ENCODE measurements at places on chromosomes 12 and 14. TPM values are rescaled to one million over a fixed set of nuclear protein-coding genes. Genes with fewer than 3 reads are reported as not detected.

- peak overlapping the region; percentile 68 for H3K4me3 ChIP-seq
- H3K27me3 ChIP-seq, result peaks cover 48% of the 10 kb centered on the region
- H3K4me1 ChIP-seq, result peaks cover 17% of the 10 kb centered on the region
- no peak overlapping the region for H3K27ac ChIP-seq
Measured at GRCh38 chr12:56487448-56488040, 417 bp downstream of the GLS2 start.

- H3K4me3 ChIP-seq, result peak overlapping the region; percentile 46
- peak; percentile 79 for DNase-seq
- H3K4me1 ChIP-seq, result peaks cover 13% of the 10 kb centered on the region
- H3K36me3 ChIP-seq, result no peaks in the 10 kb centered on the region
- H3K27ac ChIP-seq, result peak overlapping the region; percentile 78
- H3K27me3 ChIP-seq, result no peaks in the 10 kb centered on the region
Measured at GRCh38 chr12:122067966-122068365, 10.6 kb upstream of the MLXIP start.

DNA sequence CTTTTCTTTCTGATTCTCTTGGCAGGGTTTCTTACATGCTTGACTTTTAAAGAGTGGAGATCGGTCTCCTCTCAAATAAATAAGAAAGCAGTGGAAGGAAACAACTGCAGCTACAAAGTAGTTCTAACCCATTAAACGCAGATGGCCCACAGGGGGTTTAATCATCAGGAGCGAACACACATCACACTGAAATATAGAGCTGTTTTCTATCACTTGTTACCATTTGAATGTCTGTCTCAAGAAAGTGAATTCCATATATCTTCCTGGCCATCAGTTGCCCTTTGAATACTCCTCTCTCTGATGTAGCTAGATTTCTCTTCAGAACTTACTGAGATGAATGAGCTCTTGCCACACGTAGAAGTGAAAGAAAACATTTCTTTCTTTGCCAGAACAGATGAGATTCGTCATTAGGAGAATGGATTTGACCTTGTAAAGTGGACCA, 29.1 kb downstream of the ALX1 start:
- no peaks in the 10 kb centered on the region for H3K4me1 ChIP-seq
- H3K4me3 ChIP-seq, result no peak overlapping the region
- DNase-seq, result no peak
- H3K27me3 ChIP-seq, result no peaks in the 10 kb centered on the region
- no peaks in the 10 kb centered on the region for H3K36me3 ChIP-seq

DNA sequence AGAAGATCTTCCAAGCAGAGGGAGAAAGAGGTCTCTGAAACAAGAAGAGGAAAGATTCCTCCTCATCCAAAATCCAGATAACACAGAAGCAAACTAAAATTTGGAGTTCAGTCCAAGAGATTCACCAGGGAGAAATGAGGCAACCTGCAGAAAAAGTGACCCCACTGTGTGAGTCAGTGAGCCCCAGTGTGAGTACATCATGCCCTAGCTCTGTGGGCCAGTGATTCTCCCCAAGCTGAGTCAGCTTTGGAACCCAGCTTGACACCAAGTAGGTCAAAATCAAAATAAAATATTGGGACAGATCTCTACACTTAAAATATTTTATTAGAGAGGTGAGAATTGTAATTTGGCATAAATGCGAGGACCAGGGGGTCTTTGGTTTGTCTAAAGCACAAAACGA, 17.2 kb downstream of the CLEC2B start:
- no peak overlapping the region for H3K4me3 ChIP-seq
- peaks cover 5% of the 10 kb centered on the region for H3K4me1 ChIP-seq
- no peak for DNase-seq
- peaks cover 68% of the 10 kb centered on the region for H3K36me3 ChIP-seq
- no peak overlapping the region for H3K27ac ChIP-seq

- peaks cover 28% of the 10 kb centered on the region for H3K36me3 ChIP-seq
- no peak overlapping the region for H3K27ac ChIP-seq
- H3K4me1 ChIP-seq, result peaks cover 20% of the 10 kb centered on the region
- DNase-seq, result no peak
- no peaks in the 10 kb centered on the region for H3K27me3 ChIP-seq
Measured at GRCh38 chr12:12539028-12539810, 23.4 kb downstream of the DUSP16 start.

- H3K27ac ChIP-seq, result no peak overlapping the region
- H3K27me3 ChIP-seq, result no peaks in the 10 kb centered on the region
- no peak overlapping the region for H3K4me3 ChIP-seq
- DNase-seq, result no peak
- H3K36me3 ChIP-seq, result peaks cover 3% of the 10 kb centered on the region
Measured at GRCh38 chr14:96351986-96352385, 11.2 kb downstream of the ATG2B start.

GRCh38 chr12:46547421-46548354, 175.1 kb upstream of the SLC38A2 start:
- no peak for DNase-seq
- H3K27ac ChIP-seq, result peak overlapping the region; percentile 87
- H3K4me1 ChIP-seq, result peaks cover 56% of the 10 kb centered on the region
- peaks cover 41% of the 10 kb centered on the region for H3K36me3 ChIP-seq

- no peaks in the 10 kb centered on the region for H3K27me3 ChIP-seq
- no peak for DNase-seq
- H3K27ac ChIP-seq, result no peak overlapping the region
- H3K4me1 ChIP-seq, result no peaks in the 10 kb centered on the region
- no peaks in the 10 kb centered on the region for H3K36me3 ChIP-seq
Measured at GRCh38 chr12:115037830-115038229, 353.9 kb upstream of the TBX3 start.

DNA sequence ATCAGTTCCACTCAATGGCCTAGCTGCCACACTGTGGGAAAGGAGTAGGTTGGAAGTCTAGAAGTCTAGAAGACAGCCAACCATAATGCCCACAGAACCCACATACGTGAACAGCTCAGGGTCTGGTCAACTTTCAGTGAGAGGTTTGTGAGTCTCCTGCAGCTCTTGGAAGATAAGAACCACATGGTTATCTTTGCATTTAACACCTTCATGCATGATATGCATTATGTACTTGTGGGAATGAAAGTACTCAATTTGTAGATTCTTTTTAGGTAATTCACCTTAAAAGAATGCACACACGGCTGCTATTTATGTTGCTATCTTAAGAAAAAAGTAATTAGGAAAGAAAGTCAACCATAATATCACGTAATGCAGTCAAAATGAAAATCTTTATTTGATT, 126.7 kb downstream of the ESRRB start:
- no peak for DNase-seq
- H3K4me3 ChIP-seq, result no peak overlapping the region
- peaks cover 5% of the 10 kb centered on the region for H3K27me3 ChIP-seq
- no peaks in the 10 kb centered on the region for H3K36me3 ChIP-seq
- H3K4me1 ChIP-seq, result no peaks in the 10 kb centered on the region

- H3K4me1 ChIP-seq, result no peaks in the 10 kb centered on the region
- H3K4me3 ChIP-seq, result no peak overlapping the region
- H3K36me3 ChIP-seq, result no peaks in the 10 kb centered on the region
- H3K27me3 ChIP-seq, result peaks cover 2% of the 10 kb centered on the region
- no peak for DNase-seq
Measured at GRCh38 chr14:81006266-81006665, 50.8 kb downstream of the TSHR start.

DNA sequence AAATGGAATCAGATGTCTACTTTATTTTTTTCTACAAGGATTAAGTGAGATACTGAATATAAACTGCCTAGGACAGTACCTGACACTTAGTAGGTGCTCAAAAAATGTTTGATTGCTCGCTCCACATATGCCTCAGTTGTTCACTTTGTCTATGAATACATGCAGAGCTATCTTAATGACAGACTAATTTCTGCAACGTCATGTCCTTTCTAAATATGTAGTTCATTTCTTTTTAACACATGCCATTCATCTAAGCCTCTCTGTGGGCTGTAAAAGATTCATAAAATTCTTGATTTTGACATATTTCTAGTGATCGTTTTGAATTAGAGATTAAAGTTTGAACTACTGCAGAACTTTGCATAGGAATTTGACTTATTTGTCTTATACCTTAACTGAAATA, 176.3 kb upstream of the STXBP6 start:
- H3K4me1 ChIP-seq, result no peaks in the 10 kb centered on the region
- H3K27ac ChIP-seq, result no peak overlapping the region
- no peaks in the 10 kb centered on the region for H3K36me3 ChIP-seq
- no peak for DNase-seq
- no peak overlapping the region for H3K4me3 ChIP-seq
- H3K27me3 ChIP-seq, result no peaks in the 10 kb centered on the region

GRCh38 chr12:58712976-58713375, 207.3 kb downstream of the LRIG3 start:
- H3K36me3 ChIP-seq, result no peaks in the 10 kb centered on the region
- H3K27me3 ChIP-seq, result no peaks in the 10 kb centered on the region
- H3K27ac ChIP-seq, result no peak overlapping the region
- no peaks in the 10 kb centered on the region for H3K4me1 ChIP-seq
- DNase-seq, result no peak

GRCh38 chr14:42013153-42013552, 406.5 kb downstream of the LRFN5 start:
- H3K4me1 ChIP-seq, result no peaks in the 10 kb centered on the region
- H3K27ac ChIP-seq, result no peak overlapping the region
- H3K4me3 ChIP-seq, result no peak overlapping the region
- no peaks in the 10 kb centered on the region for H3K27me3 ChIP-seq
- no peaks in the 10 kb centered on the region for H3K36me3 ChIP-seq
- DNase-seq, result no peak

DNA sequence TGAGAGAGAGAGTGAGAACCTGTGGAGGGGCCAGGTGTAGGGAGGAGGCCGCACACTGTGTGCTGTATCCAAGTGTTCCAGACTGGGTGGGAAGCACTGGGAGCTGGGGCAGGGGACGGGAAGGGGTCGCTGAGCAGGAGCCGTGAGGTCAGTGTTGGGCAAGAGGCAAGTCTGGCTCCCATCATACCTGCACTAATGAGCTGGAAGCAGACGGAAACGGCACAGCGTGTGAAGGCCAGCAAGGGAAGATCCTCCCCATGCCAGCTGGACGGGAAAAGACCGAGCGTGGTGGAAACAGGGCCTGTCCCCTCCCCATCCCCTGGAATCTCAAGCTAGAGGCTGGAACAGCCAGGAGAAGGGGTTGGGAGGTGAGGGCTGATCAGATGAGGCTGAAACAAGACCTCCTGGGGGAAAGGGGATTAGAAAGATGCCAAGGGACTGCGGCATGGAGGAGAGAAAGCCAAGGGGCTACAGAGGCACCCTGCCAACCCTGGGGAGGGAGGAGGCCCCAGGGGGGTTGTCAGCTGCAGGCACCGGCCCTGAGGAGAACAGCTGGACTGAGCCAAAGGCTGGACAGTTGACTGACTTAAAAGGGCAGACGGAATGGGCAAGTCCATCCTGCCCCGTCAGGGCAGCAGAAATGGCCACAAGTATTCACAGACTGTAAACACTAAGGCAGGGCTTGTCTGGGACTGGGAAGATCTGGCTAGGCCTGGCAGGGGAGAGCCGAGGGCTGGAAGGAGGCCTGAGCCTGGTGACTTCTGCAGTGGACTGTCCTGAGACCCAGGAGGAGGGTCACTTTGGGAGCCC, 19.0 kb upstream of the LTBP2 start:
- no peak overlapping the region for H3K27ac ChIP-seq
- peaks cover 4% of the 10 kb centered on the region for H3K4me1 ChIP-seq
- DNase-seq, result no peak
- peaks cover 34% of the 10 kb centered on the region for H3K27me3 ChIP-seq

DNA sequence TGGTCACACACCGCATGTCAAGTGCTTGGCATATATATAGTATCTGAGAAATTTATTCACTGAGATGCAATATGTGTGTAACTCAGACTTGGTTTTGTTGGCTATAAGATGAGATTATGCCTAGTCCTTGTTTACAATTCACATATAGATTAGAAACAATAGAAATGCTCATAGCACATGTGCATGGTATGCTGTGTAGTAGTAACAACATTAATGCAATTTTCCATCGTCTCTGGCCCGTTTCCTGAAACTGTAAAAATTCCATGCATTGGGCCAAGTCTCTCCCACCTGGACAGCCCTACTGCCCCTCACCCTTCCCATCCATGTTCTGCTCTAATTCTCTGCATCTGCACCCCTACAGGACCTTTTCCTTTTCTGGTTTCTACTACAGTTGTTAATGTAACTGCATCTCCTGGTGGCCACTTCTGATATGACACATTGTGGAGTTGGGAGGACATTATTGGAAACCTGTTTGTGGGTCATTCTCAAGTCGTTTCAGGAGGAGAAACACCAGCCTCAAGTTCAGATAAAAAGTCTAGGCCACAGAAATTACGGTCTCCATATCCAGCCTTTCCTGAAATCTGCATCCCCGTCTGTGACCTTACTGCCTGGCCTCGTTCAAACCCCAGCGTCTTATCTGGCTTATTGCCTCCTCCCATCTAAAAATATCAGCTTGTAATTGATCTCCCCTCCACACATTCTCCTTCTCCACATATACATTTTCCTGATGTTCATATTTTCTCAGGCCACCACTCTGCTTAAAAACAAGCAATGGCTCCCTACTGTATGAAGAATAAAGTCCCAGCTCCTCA, 37.5 kb downstream of the EMP1 start:
- no peak overlapping the region for H3K4me3 ChIP-seq
- peak; percentile 48 for DNase-seq
- peaks cover 31% of the 10 kb centered on the region for H3K27me3 ChIP-seq

DNA sequence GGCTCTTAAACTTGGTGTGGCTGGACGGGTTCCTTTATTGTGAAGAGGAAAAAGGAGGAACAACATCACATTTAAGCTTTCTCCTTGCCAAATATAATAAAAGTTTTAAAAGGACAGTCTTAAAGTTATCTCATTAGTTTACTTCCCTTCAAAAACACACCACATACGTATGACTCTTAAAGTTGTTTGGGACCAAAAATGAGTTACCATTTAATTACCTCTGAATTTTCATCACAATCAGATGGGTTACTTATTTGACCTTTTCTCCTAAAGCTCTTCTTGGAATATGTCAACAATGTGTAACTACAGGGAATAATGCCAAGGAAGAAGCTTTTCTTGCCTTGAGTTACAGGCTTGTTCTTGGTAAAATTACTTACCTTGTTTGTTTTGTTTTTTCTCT, 16.4 kb downstream of the RAB21 start:
- DNase-seq, result no peak
- H3K4me1 ChIP-seq, result peaks cover 20% of the 10 kb centered on the region
- H3K27me3 ChIP-seq, result no peaks in the 10 kb centered on the region

Gene ADAM21
- 0.07 TPM for total RNA-seq

Gene GPR132
- total RNA-seq, result 49.4 TPM

Gene KRAS
- 33.7 TPM for total RNA-seq

Gene GLI1
- 0.53 TPM for total RNA-seq
